ENCODE measurements at places on chromosomes 7 and 10.

GRCh38 chr10:25683344-25683743 lies 250.7 kb upstream of the MYO3A start:
- no peak for DNase-seq

GRCh38 chr10:70320751-70321150 lies 36.9 kb upstream of the NPFFR1 start:
- no peak for DNase-seq

- no peak for DNase-seq
Observed at GRCh38 chr7:27576360-27576944, 86.2 kb downstream of the HIBADH start.

- DNase-seq: no peak
Observed at GRCh38 chr7:130821864-130822263, 87.9 kb upstream of the KLF14 start.

- DNase-seq: no peak
Observed at GRCh38 chr10:132196178-132197113, 9.7 kb downstream of the DPYSL4 start.

GRCh38 chr10:1966712-1967376 lies 229.5 kb upstream of the ADARB2 start:
- DNase-seq: no peak

- no peak for DNase-seq
Observed at GRCh38 chr10:28981007-28981406, 303.7 kb downstream of the BAMBI start.

DNA sequence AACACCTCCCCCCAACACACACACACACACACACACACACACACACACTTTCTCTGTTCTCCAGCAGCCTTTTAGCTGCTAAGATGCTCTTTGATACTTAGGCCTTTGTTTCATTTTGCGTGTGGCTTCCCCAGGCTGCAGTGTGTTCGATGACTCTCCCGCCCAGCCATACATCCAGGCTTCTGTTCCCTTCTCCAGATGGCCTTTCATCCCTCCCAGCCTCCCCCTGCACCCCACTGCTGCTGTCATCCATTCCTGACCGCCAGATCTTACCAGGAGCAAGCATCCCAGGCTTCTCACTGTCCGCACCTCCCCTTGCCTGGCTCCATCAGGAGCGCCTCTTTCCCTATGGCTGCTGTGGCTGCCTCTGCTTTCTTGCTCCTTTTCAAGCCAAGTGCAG lies 77.8 kb upstream of the PPIF start:
- DNase-seq: no peak

DNA sequence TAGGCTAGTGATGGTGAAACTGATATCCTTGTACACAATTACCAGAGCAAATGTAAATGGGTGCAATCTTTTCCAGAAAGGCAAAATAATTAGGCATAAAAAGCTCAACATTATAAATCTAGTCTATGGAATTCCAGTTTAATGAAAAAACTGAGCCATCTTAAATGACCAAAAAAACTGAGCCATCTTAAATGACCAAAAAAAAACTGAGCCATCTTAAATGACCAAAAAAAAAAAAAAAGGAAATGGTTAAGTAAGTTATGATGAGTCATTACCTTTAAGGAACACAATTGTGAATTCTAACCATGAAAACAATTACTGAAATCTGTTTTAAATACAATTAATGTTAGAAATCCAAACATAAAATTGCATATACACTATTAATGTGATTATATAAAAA lies 25.3 kb downstream of the USP6NL start:
- DNase-seq: no peak

GRCh38 chr7:25965405-25966123 lies 186.4 kb upstream of the NFE2L3 start:
- no peak for DNase-seq

DNA sequence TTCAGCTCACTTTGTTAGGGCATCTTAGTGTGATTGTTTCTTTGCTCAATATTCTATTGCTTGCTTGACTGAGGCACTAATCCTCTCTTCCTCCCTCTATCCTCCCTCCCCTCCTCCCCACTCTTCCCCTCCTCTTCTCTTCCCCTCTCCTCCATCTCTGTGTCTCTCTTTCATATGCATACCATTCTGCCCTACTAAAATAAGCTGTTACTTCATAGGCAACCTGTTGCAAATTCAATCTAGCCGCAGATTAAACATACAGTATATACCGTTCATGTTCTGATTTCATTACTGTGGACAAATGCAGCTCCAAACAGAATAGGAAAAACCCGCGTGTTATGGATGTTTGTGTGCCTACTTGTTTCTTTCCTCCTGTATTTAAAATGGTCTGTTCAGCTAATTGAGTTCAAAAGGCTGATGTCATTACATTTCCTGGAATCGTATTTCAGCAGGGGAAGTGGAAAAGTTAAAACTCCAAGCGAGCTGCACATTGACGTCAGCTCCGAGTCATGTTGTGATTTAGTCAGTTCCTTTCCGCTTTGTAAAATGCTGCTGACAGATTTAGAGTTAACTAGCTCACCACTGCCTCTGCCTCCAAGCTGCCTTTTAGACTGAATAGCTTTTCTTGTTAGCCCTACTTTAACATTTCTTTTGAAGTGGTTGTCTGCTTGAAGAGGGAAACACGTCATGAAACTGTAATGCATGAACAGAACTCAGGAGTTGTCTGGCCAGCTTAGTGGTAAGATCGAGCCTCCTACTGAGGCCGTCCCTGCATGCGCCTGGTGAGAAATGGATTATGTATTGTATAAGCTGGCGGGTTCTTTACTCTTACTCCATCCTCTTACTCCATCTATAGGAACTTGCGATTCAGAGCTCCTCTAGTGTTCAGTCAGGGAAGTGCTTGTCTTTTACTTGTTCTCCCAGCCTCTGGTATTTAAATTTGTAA lies 69.0 kb downstream of the CREM start:
- DNase-seq: peak; percentile 78

Data from stimulated activated CD8-positive, alpha-beta memory T cell treated with anti-CD3 and anti-CD28 coated beads, Interleukin-4, amount 100 ng/mL, for 48 hours (primary cell).